Stimulated activated CD8-positive, alpha-beta memory T cell treated with anti-CD3 and anti-CD28 coated beads, Interleukin-7, amount 100 ng/mL, for 1 hour (primary cell): ENCODE measurements at places on chromosomes 3 and 15.

DNA sequence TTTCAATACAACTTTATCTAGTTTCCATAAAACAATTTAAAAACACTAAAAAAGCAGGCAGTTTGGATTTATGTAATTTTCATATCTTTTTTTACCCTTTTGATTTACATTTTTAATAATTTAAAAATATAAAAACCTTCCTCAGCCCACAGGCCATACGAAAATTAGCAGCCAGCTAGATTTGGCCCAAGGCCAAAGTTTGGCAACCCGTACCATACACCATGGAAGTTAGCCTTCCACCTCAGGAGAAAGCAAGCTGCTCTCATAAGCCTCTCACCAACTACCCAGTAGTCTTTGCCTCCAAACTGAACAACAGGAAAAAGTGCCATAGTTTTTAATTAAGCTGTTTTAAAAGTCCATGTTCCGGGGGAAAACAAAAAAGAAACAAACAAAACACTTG is 107.3 kb upstream of the TRIM42 start:
- no peak for DNase-seq

GRCh38 chr3:37200141-37200540 is 25.8 kb upstream of the LRRFIP2 start:
- DNase-seq: no peak

GRCh38 chr3:110938629-110939028 is 133.0 kb upstream of the NECTIN3 start:
- DNase-seq: no peak

DNA sequence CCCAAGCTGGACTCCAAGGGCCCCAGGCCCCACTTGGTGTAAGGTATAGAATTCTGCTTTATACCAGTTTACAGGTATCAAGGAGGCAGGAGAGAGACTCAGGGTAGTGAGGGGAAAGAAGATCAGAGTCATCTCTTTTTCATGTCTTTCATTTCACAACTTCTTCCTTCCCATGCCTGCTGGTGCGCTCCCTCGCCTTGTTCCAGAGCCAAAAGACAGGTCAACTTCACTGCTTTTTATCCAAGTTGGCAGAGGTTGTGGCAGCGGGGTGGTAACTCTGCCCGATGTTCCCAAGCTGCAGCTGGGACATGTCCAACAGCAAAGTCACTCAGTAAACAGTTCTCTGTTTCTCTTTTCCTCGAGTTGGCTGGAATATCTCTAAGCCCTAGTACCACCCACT is 86.3 kb upstream of the TCF12 start:
- DNase-seq: no peak

DNA sequence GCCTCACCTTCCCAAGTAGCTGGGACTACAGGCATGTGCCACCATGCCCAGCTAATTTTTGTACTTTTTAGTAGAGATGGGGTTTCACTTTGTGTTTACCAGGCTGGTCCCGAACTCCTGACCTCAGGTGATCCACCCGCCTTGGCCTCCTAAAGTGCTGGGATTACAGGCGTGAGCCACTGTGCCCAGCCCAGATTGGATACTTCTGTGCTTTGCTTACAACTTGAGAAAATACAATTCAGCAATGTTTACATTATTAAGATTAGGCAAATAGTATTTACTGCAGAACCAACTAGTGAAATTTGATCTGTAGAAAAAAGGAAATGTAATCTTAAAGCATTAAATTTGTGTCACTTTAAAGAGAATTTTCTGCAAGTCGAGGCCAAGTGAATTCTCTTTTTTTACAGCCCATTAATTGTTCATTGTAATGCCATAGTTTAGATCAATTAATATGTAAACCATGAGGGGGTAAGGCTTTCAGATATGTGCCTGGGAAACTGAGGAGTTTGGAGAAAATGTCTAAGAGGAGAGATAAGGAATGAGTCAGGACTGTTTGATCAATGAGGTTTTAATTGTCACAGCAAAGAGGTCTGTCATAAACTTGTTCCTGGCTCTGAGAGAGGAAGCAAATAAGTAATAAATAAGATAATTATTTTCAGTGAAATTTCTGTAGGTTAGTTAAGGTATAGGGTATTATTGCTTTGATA is 15.3 kb downstream of the PYDC2 start:
- DNase-seq: no peak
